ENCODE measurements at places on chromosomes 6 and 20.

DNA sequence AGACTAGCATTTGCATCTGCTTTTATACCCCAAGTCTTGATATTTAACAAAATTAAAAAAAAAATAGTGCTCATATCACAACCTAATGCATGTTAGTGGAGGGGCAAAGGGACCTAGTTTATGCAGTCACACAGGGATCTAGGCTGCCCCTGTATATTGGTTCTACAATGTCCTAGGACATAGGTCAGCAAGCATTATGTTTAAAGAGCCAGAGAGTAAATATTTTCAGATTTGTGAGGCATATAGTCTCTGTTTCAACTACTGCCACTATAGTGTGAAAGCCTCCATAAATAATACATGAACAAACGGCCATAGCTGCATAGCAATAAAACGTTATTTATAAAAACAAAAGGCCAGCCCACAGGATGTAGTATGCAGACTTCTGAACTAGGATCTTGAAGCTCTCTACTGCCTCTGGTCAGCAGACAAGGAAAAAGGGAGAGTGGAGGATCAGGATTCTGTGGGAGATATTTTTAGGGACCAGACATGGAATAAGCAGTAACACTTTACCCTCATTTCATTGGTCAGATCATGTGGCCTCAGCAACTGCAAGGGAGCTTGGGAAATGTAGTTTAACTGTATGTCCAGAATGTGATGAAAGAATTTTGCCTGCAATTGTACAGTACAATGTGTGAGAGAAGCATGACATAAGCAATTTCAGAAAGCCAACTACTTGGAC lies 414.2 kb upstream of the SPTLC3 start:
- no peak for DNase-seq

DNA sequence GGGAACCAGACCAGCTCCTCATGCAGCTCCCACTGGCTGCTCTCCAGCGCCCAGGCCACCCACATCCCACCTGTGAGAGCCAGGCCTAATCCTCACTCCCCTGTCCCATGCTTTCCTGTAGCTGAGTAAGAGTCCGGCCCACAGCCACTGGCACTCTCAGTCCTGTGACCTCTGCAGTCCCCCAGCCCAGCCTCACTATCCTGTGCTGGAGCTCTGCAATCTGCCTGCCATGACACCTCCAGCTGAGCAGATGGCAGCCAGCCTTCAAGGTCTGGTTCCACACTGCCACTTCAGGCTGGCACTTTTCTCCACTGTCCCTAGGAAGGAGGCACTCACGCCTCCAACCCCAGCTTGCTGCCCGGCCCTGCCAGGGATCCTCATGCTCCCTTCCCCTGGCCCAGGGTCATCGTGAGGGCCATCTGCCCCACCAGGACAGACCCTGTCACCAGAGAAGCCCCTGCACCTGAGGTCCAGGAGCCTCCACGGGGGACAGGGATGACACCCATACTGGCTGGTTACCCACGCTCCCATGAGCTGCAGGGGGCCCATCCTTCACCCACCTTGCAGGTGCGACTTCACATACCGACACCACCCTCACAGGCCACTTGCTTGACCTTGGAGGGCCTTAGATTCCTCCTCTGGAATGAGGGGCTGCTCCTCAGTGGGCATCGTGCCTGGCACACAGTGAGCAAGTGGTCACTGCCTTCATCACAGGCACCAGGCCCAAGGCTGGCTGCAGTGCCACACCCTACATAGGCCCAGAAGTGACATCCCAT lies 100.1 kb downstream of the ASXL1 start:
- no peak for DNase-seq

DNA sequence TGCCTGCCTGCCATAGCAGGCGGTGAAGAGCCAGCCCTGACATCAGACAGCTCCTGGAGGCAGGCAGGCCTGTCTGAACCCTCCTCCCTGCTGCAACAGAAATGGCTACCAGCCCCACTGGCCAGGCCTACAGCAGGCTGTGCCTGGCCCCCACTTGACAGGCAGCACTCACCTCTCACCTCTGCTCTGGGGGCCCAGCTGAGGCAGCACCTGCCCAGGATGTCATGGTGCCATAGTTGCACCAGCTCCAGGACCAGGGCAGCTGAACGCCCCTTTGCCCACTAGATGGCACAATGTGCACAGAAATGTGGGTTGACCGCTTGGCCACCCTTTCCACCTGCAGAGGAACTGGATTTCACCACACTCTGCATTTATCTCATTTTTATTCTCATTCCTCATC lies 30.6 kb downstream of the MRPL14 start:
- peak; percentile 60 for DNase-seq

DNA sequence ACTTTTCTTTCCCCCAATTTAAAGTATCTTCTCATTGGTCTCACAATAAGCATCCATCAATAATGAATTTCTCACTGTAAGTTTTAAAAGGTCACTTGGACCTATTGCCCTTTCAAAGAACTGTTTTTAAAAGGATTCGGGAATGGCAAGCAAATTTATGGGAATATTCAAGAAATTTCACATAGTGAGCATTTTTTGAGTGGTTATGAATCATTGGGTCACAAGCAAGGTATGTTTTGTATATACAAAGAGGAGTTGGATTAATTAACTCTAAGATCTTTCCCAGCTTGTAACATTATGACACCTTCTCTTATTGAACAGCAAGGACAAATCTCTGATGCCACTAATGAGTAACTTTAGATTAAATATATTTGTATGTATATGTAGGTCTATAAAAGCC lies 165.0 kb downstream of the MOXD1 start:
- no peak for DNase-seq

DNA sequence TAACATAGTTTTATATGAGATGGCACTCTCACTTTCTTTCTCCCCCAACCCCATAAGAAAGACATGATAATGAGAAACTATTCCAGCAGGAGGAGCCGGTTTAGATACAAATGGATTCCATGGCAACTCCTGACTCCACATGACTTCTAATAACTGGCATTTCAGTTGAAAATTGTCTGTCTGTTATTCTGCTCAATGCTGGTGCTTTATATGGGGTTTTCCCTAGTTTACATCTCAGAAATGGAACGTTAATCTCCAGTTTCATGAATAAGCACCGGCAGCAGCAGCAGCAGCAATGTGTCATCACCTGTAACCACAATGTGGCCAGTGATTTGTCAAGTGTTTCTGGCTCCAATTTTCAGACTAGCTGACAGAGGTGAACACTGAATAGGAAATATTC lies 8.0 kb upstream of the SIM1 start:
- no peak for DNase-seq

GRCh38 chr20:51811042-51811355 lies 8.7 kb upstream of the SALL4 start:
- no peak for DNase-seq

- DNase-seq: no peak
Measured at GRCh38 chr6:142756215-142756630, 188.8 kb downstream of the HIVEP2 start.

DNA sequence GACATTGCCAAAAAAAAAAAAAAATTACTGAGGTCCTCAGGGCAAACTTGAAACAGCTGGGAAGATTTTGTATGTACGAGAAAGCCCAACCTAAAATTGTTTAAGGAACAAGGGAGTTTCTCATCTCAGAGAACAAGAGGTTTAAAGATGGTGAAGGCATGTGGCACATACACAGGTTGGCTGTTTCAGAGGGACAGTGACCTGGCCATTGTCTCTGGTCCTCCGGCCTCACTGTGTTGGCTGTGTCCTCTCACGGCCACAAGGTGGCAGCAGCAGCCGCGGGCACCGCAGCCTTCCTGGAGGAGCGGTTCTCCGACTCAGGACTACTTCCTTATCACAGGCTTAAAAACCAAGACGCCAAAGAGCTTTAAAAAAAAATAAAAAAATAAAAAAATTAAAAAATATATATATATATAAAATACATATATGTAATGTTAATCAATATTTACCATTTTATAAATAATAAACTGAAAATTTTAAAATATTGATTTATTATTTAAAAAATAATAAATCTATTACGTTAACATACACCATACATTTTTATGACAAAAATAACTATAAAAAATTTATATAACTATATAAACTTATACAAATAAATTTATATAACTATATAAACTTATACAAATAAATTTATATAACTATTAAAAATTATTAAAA lies 52.8 kb downstream of the GTF2H5 start:
- DNase-seq: peak; percentile 58

DNA sequence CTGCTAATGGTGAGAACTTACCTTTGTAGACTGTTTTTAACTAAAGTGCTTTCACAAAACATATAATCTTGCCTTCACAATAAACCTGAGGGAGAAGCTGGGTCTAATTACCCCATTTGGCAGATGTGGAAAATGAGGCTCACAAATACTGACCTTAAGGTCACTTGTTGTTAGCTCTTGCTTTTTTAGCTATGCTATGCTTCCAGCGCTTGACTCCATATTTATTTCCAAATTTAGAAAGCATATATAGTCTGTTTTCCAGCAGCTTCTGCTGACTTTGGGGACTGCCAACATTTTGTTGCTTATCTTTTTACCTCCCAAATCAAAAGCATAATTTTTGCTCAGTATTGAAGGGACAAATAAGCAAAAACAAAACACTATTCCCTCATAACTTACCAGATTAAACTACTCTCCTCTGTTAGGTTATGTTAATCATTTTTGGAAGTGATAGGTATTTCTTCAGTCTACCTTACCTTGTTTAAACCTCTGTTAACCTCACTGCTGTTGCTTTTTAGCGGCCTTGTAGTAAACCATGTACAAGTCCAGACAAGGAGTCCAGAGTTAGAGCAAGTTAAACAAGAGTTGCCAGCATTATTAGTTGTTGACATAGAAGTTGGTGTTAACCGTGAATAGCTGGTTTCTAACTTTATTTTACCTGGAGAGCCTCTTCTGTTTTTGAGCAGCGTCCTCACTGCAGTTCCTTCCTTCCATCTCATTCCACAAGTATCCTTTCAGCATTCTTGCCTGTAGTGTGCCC lies 4.9 kb upstream of the BTBD3 start:
- no peak for DNase-seq

GRCh38 chr20:49426873-49427272 lies 55.6 kb downstream of the KCNB1 start:
- DNase-seq: no peak

- no peak for DNase-seq
Measured at GRCh38 chr6:151869787-151870186, 62.3 kb downstream of the ESR1 start.

GRCh38 chr6:62978920-62979319 lies 232.3 kb upstream of the FKBP1C start:
- no peak for DNase-seq

DNA sequence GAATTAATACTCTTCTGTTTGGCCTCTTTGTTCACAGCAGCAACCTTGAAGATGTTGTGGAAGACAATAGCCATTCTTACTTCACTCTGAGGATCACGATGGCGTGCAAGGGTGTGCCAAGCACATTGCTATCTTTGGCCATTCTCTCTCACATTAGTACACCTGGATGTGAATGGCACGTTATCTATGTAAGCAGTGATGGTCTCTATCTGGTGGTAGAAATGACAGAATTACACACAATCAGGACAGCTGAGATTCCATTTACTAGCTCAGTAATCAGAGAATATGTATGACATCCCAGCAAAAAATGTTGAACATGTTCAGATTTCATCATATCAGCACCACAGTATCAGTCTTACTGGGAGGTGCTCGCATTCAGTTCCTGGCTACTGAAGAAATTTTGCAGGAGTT lies 116.2 kb downstream of the LCA5 start:
- DNase-seq: no peak

- no peak for DNase-seq
Measured at GRCh38 chr6:87902383-87902782, 145.3 kb upstream of the SPACA1 start.

- DNase-seq: no peak
Measured at GRCh38 chr6:79869184-79869583, 78.2 kb downstream of the ELOVL4 start.

GRCh38 chr20:57653546-57653900 lies 33.3 kb upstream of the ZBP1 start:
- no peak for DNase-seq
